ENCODE measurements at places on chromosomes 2 and 18. TPM values are rescaled to one million over a fixed set of nuclear protein-coding genes. Genes with fewer than 3 reads are reported as not detected.

OSBPL6 gene
- 14.9 TPM for total RNA-seq

TGFA gene
- total RNA-seq = 33.8 TPM

NTSR2 gene
- total RNA-seq = not detected

PLEKHH2 gene
- total RNA-seq = 31.6 TPM

DNA sequence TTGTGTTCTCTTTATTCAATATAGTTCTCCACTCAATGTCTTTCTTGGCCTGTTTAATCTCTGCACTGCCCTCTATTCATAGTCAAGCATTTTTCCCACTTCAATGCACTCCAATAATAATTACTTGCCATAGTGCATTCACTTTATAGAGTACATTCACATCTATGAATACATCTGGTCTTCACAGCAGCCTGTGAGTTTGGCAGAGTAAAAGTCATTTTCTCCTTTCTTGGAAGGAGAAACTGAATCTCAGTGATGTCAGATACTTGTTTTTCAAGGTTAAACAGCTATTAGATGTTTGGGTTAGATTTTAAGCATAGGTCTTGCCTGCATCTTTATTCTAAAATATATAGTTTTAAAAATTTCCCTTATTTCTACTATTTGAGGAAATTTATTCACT, 373.2 kb downstream of the TRIB2 start:
- H3K4me3 ChIP-seq = no peak overlapping the region
- no peak for DNase-seq
- H3K4me1 ChIP-seq = no peaks in the 10 kb centered on the region
- no peak overlapping the region for H3K27ac ChIP-seq
- no peaks in the 10 kb centered on the region for H3K36me3 ChIP-seq

DNA sequence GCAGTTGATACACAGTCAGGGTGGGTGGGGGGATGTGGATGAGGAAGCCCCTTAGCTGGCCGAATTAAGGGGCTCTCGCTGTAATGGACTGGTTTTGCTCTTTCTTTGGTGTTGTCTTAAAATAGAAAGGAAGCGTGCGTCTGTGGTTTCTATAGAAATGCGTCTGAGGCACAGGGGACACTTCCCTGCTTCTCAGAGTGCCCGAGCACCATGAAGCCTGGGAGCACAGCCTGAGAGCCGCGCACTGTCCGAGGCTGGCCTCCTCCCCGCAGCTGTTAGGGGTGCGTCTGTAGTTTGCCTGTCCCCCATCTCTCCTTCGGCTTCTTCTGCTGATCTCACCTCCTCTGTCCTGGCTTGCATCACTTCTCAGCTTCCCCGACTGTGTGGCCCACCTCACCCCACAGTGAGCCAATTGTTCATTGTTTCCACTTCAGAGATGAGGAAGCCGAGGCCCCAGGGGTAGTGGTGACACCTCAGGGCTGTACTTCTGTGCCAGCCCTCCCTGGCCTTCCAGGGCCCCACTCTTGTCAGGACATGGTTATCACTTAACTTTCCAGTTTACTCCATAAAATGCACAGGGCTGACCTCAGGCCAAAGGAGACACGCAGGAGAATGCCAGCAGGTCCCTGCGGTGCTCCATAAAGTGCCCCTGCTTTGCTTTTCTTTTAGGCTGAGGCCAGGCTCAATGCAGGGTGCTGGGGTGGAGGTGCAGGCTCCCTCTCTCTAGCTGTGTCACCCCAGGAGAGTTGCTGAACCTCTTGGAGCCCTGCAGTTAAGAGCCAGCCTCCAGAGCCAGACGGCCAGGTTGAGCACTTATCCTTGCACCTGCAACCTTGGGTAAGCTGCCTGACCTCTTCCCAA, 210.6 kb downstream of the SEPTIN10 start:
- no peaks in the 10 kb centered on the region for H3K27me3 ChIP-seq
- DNase-seq = no peak
- H3K4me3 ChIP-seq = no peak overlapping the region
- no peaks in the 10 kb centered on the region for H3K36me3 ChIP-seq
- no peaks in the 10 kb centered on the region for H3K4me1 ChIP-seq

GRCh38 chr2:10490806-10491291, 42.7 kb upstream of the ODC1 start:
- H3K4me3 ChIP-seq = no peak overlapping the region
- DNase-seq = no peak
- peak overlapping the region; percentile 73 for H3K27ac ChIP-seq

- H3K27me3 ChIP-seq = no peaks in the 10 kb centered on the region
- H3K4me3 ChIP-seq = peak overlapping the region; percentile 20
- H3K27ac ChIP-seq = peak overlapping the region; percentile 70
- H3K4me1 ChIP-seq = no peaks in the 10 kb centered on the region
Measured at GRCh38 chr2:207334624-207335371, 169.1 kb upstream of the KLF7 start.

DNA sequence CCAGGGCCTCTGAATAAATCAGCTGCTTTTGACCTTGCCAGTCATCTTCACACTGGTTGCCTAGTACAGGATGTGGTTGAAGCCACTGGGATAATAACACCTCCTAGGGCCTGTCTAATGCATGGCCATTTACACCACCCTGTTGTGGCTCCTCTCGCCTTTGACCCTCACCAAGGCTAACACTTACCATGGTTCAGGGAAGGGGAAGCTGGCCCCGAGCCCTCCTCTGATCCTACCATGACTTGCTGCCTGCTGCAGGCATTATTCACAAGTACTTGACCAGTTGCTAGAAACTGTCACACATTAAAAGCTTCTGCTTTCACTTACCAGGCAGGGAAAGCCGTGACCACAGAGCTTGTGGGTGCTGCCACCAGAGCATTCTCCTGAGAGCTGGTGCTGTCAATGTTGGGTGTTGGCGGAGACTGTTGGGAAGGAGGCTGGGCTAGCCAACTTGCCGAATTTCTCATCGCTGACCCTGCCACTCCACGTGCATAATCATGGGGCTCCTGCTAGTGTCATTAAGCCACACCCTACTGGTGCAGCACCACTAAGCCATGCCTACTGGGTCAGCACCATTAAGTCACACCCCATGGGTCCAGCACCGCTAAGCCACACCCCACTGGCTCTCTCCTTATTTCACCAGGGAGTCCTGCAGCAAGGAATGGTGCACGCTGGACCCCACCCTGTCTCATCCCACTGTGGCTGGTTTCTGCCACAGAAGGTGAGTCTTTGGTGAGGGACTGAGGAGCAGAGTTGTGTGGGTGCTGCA, 47.0 kb upstream of the TTC39C start:
- no peak overlapping the region for H3K4me3 ChIP-seq
- H3K36me3 ChIP-seq = no peaks in the 10 kb centered on the region
- H3K27me3 ChIP-seq = no peaks in the 10 kb centered on the region
- peaks cover 8% of the 10 kb centered on the region for H3K4me1 ChIP-seq
- H3K27ac ChIP-seq = no peak overlapping the region

DNA sequence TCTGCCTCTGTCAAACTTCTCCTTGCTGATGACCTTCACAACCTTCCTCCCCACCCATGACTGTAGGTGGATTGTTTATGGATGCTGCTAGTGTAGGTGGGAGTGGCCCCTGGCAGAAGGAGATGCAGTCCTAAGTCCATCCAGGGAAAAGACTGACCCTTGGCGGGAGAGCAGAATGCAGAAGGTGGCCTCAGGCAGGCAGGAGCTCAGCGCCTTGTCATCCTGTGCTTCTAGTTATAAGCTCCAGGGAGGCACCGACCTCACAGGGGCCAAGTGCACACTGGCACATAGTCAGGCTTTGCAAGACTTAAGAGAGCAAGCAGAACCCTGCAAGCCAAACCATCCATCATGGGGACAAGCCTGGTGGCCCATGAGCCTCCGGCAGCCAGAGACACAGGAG, 74.4 kb downstream of the CAPN13 start:
- H3K4me3 ChIP-seq = no peak overlapping the region
- no peaks in the 10 kb centered on the region for H3K27me3 ChIP-seq
- H3K4me1 ChIP-seq = no peaks in the 10 kb centered on the region
- peak; percentile 47 for DNase-seq
- no peak overlapping the region for H3K27ac ChIP-seq

DNA sequence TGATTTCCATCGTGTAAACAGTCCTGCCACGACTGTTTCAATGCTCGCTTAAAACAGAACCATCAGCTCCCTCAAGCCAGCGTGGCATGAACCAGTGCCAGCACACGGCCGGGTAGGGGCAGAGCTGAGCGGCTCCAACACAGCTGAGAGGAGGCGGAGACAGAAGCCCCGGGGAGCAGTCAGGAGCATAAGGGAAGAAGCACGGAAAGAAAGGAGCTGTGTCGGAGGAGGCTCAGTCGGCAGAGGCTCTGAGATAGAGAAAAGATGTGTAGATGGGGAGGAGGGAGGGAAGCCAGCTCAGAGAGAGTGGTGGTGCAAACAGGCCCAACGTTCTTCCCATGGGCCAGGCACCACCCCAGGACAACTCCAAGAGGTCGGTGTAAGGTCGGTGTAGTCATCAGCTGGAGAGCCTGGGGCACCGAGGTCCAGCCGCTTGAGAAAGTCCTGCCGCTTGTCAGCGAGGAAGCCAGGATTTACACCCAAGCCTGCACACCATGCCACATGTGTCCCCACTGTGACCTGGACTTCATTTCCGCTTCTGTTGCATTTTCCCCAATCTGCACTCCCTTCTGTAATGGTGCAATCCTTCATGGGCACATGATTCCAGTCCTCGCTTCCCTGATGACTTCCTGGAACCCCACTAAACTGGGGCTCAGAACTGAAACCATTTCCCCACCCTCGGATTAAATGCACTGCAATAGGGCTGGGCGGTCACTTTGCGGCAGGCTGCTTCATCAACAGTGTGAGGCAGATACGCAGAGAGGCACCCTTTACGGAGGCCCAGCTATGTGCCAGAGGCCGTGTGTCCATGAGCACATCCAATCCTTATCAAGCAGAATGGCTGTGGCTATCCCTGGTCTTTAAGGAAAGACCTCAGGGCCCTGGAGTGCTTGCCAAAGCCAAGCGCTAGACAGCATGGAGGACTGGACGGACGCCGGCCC, 43.5 kb downstream of the CYP27C1 start:
- H3K4me3 ChIP-seq = no peak overlapping the region
- peak overlapping the region; percentile 60 for H3K27ac ChIP-seq
- H3K4me1 ChIP-seq = no peaks in the 10 kb centered on the region
- H3K36me3 ChIP-seq = no peaks in the 10 kb centered on the region
- no peak for DNase-seq
- H3K27me3 ChIP-seq = no peaks in the 10 kb centered on the region

GRCh38 chr2:66433945-66434678, 813 bp upstream of the MEIS1 start:
- no peaks in the 10 kb centered on the region for H3K36me3 ChIP-seq
- peak overlapping the region; percentile 60 for H3K4me3 ChIP-seq
- peak overlapping the region; percentile 84 for H3K27ac ChIP-seq
- peaks cover 4% of the 10 kb centered on the region for H3K27me3 ChIP-seq

DNA sequence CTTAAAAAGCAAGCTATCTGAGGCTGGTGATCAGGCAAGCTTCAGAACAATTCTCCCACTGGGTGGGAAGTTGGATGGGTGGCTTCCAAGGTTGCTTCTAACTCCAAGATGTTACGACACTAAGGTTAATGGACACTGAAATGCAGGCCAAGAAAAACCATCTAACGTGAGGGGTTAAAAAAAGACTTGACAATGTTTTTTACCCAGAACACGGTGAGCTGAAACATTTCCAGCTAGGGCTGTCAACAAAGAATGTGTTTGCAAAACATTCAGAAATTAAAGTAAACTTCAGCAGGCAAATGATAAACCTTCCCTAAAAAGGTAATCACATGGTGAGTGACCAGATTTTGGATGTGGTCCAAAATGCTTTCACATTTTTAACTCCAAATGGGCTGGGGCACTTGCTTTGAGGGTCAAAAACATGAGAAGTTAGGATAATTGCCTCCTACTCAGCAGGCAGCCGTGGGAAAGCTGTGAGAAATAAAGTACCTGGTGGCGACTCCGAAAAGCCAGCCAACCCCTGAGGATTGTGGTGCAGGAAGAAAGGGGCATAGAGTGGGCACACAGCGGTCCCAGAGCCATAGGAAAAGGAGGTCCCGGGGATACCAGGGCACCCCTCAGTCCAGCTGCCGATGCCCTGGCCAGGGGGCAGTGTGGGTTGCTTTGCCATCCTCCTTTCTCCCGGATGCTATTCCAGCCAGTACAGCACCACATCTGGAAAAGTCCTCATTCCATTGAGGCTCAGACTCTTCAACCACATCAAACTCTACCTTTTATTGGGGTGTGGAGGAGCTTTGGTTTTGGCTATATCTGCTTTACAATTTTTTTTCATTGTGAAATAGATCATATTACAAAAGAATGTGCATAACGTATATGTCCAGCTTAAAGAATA, 90.0 kb upstream of the ATL2 start:
- no peak overlapping the region for H3K27ac ChIP-seq
- H3K4me3 ChIP-seq = no peak overlapping the region
- no peaks in the 10 kb centered on the region for H3K36me3 ChIP-seq
- no peaks in the 10 kb centered on the region for H3K27me3 ChIP-seq

GRCh38 chr18:49227001-49227380, 233.5 kb downstream of the DYM start:
- no peaks in the 10 kb centered on the region for H3K27me3 ChIP-seq
- no peaks in the 10 kb centered on the region for H3K36me3 ChIP-seq
- DNase-seq = no peak

DNA sequence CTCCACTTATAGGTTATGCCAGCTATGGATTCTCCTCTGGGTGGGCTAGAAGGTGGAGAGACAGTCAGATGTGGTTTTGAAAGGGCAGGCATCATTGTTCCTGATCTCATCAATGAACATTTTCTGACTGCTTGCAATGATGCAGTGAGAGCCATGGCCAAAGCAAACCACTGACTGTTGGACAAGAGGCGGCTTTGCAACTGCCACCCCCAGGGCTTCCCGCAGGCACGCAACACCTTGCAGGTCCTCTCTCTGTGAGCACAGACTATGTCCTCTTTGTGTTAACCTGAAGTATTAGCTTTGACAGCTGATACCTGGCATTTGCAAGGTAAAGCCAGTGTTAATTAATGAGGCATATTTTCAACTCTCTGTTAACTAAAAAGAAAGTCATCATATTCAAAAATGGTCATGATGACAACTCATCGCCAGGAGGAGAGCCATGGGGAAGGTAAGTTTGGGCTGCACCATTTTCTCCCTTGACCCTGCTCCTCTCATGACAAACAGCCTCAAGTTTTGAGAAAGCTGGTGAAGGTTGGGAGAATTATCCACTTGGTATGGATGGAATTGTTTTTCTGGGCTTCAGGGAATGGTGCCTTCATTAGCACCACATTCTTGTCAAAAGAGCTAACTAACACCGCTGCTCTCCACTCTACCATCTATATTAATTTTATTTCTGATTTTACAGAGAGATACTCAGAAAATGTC, 14.9 kb upstream of the FAM124B start:
- no peak overlapping the region for H3K27ac ChIP-seq
- H3K4me3 ChIP-seq = no peak overlapping the region
- H3K36me3 ChIP-seq = no peaks in the 10 kb centered on the region
- no peaks in the 10 kb centered on the region for H3K27me3 ChIP-seq
- no peaks in the 10 kb centered on the region for H3K4me1 ChIP-seq
- no peak for DNase-seq

DNA sequence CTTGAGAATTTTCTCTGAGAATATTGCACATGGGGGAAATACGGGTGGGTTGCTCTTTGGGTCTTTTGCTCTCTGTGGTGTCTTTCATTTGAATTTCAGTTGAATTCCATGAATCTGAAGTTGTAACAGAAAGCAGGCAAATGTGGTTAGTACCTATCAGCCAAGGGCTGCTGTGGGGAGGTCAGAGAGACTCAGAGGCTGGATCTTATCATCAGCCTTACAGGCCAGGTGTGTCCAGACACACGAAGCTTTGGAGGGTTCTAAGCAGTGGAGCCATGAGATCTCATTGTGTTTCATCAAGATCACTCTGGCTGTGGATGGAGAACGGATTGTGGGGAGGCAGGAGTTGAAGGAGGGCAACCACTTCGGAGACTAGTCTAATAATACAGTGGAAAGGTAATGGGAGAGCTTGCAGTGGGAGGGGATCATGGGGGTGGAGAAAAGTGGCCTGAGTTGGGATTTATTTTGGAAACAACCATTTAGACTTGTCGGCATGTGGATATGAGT, 68.1 kb downstream of the GNAL start:
- H3K36me3 ChIP-seq = no peaks in the 10 kb centered on the region
- H3K4me1 ChIP-seq = no peaks in the 10 kb centered on the region
- no peak overlapping the region for H3K4me3 ChIP-seq
- no peaks in the 10 kb centered on the region for H3K27me3 ChIP-seq
- no peak overlapping the region for H3K27ac ChIP-seq
